ENCODE measurements at places on chromosomes 3 and 15. TPM values are rescaled to one million over a fixed set of nuclear protein-coding genes. Genes with fewer than 3 reads are reported as not detected.

GRCh38 chr3:195460091-195460713 lies 17.4 kb upstream of the ACAP2 start:
- DNase-seq, result no peak

- no peak for DNase-seq
These were observed 617.5 kb downstream of the RBMS3 start for GRCh38 chr3:29898171-29898965.

DNA sequence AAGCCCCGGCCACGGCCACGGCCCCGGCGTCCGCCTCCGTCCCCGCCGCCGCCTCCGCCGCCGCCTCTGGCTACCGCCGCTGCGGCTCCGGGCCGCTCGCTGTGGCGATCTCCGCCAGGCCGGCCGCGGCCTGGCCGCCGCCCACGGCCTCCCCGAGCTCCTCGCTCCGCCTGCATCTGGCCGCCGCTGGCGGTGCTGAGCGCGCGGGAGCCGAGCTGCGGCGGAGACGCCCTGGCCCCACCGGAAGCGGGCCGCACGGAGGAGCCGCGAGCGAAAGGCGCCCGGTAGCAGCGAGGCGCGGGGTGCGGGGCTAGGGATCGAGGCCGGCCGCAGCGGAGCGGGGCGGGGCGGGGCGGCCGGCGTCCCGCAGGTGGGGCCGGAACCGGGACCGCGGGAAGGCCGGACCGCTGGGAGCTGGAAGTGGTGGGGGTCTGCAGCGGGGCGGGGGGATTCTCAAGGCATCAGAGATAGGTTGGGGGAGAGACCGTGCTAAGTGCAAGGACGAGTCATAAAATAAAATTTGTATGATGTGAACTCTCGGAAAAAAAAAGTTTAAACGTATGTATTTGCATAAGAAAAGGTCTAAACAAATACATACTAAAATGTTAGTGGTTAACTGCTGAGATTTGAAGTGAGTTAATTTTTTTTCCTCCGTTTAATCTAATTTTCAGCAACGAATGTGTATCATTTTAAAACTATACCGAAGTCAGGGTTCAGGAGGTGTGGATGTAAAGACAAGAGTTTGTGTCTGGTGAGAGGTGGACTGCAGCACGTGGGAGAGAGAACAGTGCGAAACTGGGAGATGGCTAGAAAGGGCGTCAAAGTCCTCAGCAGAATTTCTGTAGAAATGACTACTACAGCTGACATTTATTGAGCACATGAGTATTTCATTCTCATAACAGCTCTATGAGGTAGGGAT lies at the start of gene AVEN:
TSS of gene AVEN (minus strand) at position 334 of the 919 bp plus-strand sequence. CDS start at position 176, 158 bp downstream.
- DNase-seq, result no peak

- no peak for DNase-seq
These were observed 6.0 kb upstream of the TP53BP1 start for GRCh38 chr15:43498990-43499389.

GRCh38 chr15:36544518-36545466 lies 34.6 kb upstream of the CDIN1 start:
- no peak for DNase-seq

- no peak for DNase-seq
These were observed 23.9 kb downstream of the EIF1B start for GRCh38 chr3:40333416-40333815.

DNA sequence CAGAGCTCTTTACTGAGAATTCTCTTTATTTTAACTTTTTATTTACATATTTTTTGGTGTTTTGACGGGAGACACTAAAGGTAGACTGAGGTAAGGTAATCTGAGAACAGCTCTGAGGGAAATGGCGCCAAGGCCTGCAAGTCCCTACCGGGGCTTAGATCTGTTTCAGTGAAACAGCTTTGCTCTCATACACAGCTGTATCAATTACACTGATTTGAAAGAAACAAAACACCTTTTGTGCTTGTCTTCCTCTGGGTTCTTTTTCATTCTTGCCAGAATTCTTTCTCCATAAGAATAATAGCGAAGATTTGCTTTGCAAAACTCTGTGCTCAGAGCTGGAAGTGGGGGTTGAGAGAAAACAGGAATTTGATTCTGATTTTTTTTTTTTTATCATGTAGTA lies 79.5 kb upstream of the PEX5L start:
- DNase-seq, result no peak

- no peak for DNase-seq
These were observed 223.3 kb downstream of the FAM43A start for GRCh38 chr3:194908972-194909371.

DNA sequence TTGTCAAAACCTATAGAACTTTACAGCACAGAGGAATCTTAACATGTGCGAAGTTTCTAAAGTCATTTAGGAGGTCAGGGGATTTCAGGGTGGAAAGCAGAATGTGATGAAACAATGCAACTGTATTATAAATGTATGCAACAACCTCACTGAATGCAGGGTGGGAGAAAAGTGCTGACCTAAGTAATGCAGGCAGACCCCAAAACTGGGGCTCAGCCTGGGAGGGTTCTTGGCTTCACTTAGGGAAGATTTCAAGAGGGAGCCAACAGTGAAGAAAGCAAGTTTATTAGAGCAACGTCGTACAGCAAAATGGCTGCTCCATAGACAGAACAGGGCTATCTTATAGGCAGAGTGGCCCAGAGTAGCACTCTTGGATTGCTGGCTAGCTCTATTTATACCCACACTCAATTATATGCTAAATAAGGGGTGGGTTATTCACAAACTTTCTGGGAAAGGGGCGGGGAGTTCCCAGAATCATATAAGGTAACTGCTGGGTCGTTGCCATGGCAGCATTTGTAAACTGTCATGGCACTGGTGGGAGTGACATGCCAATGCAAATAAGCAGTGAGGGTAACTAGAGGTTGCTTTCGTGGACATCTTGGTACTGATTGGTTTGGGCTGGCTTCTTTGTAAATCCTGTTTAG lies 14.2 kb upstream of the CAND2 start:
- peak; percentile 41 for DNase-seq

DNA sequence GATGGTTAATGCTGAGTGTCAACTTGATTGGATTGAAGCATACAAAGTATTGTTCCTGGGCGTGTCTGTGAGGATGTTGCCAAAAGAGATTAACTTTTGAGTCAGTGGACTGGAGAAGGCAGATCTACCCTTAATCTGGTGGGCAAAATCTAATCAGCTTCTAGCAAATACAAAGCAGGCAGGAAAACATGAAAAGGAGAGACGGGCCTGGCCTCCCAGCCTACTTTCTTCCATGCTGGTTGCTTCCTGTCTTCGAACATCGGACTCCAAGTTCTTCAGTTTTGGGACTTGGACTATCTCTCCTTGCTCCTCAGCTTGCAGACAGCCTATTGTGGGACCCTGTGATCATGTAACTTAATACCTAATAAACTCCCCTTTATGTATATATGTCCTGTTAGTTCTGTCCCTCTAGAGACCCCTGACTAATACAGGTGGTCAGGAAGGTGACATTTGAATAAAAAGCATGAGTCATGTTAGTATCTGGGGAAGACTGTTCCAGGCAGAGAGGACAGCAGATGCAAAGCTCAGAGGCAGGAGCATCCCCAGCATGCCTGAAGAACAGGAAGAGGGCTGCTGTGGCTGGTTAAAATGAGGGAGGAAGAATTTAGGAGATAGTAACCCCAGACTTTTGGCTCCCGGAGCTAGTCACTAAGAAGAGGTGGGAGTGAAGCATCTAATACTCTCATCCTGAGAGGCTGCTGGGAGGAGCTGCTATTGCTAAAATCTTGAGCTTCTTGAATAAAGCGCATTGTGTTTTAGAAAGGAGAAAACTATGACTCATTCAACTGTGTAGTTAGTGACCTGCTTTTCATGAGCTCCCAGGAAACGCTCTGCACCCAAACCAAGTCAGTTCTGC lies 207.4 kb upstream of the HES1 start:
- DNase-seq, result no peak

DNA sequence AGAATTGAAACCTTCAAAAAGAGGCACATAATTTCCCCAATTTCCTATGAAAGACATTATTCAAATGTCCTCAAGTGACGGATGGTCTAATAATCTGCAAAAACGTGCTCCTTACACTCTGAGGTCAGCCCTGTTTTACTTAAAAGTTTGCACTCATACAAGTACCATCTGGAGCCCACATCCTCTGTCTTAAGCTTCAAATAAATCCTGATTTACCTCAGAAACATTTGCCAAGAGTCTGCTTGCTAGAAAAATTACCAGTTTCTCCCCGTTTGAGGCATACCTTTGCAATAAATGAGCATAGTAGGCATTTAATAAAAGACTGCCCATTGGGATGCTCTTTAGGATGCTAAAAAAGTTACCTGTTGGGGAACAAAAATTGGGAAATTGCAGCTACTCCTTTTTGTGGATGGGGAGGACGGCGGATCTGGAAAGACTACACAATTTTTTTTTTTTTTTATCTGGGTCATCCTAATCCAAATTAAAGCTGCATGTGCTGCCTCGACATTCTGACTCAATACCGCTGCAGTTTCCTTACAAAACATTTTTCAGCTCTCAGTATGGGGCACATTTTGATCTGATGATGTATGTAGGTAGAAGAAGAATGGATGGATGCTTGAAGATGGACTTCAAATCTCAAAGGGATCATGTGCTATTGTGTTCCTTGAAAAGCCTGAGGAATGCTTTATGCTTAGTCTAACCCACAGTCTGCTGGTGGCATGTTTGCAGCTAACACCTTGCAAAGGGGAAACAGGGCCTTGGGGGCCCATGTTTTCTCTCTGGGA lies 233.7 kb upstream of the ADAMTS9 start:
- DNase-seq, result no peak

GRCh38 chr3:12253516-12254343 lies 35.1 kb upstream of the PPARG start:
- DNase-seq, result no peak

DNA sequence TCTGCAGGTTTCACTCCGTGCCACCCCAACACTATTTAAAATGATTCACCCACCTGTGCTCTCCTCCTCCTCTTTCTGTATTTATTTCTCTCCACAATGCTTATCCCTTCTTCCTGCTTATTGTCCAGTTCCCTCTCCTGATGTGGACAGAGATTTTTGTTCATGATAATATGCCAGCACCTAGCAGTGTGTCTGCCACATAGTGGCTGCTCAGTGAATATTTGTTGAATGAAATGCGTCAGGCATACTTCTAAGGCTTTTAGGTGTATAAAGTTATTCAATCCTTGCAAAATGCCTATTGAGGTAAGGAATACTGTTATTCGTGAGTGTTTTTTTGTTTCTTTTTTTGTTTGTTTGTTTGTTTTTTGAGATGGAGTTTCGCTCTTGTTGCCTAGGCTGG lies 67.5 kb upstream of the MME start:
- DNase-seq, result no peak

DNA sequence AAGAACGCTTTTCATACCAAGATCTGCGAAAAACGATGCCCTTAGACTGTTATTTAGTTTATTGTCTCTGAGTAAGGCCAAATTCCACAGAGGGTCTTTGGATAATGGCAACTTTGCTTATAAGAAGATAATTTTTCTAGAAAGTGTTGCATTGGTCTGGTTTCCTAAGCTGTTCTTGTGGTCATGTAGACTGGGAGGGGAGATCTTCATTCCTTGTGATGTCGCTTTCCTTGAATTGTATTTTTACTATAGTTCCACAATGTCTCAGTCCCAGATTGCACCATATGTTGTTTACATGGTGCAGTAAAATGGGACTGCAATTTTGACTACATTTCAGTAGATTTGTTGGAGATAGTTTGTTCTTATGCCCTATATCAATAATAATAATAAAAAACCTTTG lies 28.8 kb upstream of the ST3GAL6 start:
- DNase-seq, result no peak

- DNase-seq, result no peak
These were observed 29.7 kb downstream of the ACSBG1 start for GRCh38 chr15:78204351-78205309.

DNA sequence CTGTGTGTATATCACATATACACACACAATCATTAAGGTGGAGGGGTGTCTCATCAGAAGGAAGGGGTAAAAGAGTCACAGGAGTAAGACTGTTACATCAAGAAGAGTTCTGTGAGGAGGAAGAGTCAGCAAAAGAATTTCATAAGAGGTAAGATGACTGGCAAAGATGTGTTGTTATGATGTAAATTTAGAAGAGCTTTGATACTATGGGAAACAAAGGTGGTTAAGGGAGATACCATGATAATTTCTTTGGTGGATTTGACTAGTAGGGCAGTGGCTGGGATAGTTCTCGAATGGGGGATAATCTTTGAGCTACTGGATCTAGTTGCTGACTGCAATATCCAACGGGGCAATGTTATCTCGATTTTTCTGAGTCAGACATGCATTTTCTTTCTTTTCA lies 61.6 kb downstream of the STAG1 start:
- DNase-seq, result no peak

DNA sequence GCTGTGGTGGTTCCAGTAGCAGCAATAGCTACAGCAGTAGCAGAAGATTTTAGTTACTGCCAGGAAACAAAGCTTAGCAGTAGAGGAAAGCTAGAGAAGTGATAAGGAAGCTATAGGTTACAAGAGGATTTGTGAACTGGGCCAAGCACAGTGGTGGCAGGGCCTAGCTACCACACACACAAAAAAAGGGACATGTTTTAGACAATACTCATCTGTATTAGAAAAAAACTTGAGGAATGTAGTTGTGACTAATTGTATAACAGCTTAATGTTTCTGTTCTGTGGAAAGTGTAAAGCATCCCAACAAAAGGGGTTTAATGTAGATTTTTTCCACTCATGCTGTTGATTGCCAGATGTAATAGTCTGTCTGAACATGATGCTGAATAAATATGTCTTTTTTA lies 29.9 kb upstream of the PFN2 start:
- DNase-seq, result no peak

DNA sequence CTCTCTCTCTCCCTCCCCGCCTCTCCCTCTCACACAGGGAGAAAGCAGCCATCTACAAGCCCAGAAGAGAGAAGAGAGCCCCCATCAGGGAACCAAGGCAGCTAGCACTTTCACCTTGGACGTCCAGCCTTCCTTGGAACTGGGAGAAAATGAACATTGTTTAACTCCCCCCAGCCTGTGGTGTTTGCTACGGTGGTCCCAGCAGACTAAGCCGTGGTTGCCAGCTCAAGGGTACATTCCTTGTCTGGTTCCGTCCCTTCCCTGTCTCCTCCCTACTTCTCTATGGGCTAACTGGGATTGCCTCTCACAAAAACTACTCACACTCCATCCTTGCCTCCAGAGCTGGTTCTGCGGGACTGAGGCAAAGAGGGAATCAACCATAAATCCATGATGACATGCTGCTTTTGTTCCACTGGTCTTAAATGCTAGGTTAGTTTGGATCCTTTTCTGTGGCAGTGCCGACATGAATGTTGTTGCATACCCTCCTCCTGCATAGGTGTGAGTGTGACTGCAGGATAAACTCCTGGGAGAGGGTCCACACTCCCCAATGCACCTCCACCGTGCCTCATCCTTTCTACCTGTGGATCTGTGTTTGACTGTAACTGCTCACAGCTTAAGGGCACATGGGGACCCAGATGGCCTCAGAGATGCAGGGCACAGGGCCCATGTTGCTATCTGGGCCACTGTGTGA lies 12.0 kb downstream of the C3orf22 start:
- no peak for DNase-seq

GRCh38 chr3:17157713-17158112 lies 273.0 kb downstream of the PLCL2 start:
- DNase-seq, result no peak

The FEZF2 gene
- total RNA-seq, result not detected

The PLCH1 gene
- total RNA-seq, result 3.2 TPM

The MAGEF1 gene
- 36.2 TPM for total RNA-seq

The GPR62 gene
- not detected for total RNA-seq

The TMEM40 gene
- total RNA-seq, result 3.0 TPM

The SMAD6 gene
- 10.8 TPM for total RNA-seq
